ENCODE measurements at places on chromosomes 4 and X.
A peak's percentile ranks its signal among the peaks of the same experiment; 100 is the strongest.

DNA sequence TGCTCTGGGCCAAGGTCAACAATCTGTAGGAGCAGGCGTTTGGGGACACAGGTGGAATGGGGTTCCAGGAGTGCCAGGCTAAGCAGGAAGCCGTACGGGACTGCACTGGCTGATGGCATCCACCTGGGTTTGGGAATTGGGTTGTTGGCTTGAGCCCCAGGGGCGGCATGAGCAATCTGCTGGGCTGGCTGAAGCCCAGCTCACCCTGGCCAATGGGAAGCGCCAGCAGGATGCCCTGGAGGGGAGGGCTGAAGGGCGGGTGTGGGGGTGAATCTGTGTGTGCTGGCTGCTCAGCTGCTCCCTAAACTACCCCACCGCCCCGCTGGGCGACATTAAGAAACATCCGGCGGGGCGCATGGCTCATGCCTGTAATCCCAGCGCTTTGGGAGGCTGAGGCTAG, 8.9 kb upstream of the RGS12 start:
- no peak overlapping the region for H3K27ac ChIP-seq
- H3K4me1 ChIP-seq = peaks cover 10% of the 10 kb centered on the region
- H3K27me3 ChIP-seq = no peaks in the 10 kb centered on the region
- no peak overlapping the region for H3K4me3 ChIP-seq
- no peak for DNase-seq

- H3K4me1 ChIP-seq = no peaks in the 10 kb centered on the region
- no peak overlapping the region for H3K27ac ChIP-seq
- no peak overlapping the region for H3K4me3 ChIP-seq
- no peaks in the 10 kb centered on the region for H3K36me3 ChIP-seq
These were observed 42.9 kb downstream of the APOO start for GRCh38 chrX:23864742-23865326.

GRCh38 chr4:10184041-10184440, 67.4 kb upstream of the WDR1 start:
- H3K36me3 ChIP-seq = no peaks in the 10 kb centered on the region
- no peaks in the 10 kb centered on the region for H3K27me3 ChIP-seq
- DNase-seq = no peak
- no peak overlapping the region for H3K4me3 ChIP-seq
- peaks cover 10% of the 10 kb centered on the region for H3K4me1 ChIP-seq

GRCh38 chrX:79412972-79413371, 45.8 kb upstream of the ITM2A start:
- no peak overlapping the region for H3K4me3 ChIP-seq
- no peak overlapping the region for H3K27ac ChIP-seq
- H3K36me3 ChIP-seq = no peaks in the 10 kb centered on the region
- no peaks in the 10 kb centered on the region for H3K4me1 ChIP-seq
- no peak for DNase-seq
- no peaks in the 10 kb centered on the region for H3K27me3 ChIP-seq

DNA sequence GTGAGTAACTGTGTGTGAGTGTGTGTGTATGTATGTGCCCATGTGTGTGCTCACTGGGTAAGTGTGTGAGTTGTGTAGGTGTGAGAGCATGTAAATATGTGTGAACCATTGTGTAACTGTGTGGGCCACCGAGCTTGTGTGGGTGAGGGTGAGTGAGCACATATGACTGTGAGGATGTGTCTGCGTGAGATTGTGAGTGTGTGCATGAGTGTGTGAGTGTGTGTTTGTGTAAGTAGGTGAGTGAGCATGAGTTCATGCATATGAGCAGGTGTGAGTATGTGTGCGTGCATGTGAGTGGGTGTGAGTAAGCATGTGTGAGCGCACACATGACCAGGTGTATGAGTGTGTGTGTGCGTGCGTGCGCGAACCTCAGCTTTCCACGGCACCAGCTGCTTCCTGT, 1.4 kb upstream of the ATP2B3 start:
- no peaks in the 10 kb centered on the region for H3K36me3 ChIP-seq
- H3K4me1 ChIP-seq = no peaks in the 10 kb centered on the region
- H3K4me3 ChIP-seq = no peak overlapping the region

DNA sequence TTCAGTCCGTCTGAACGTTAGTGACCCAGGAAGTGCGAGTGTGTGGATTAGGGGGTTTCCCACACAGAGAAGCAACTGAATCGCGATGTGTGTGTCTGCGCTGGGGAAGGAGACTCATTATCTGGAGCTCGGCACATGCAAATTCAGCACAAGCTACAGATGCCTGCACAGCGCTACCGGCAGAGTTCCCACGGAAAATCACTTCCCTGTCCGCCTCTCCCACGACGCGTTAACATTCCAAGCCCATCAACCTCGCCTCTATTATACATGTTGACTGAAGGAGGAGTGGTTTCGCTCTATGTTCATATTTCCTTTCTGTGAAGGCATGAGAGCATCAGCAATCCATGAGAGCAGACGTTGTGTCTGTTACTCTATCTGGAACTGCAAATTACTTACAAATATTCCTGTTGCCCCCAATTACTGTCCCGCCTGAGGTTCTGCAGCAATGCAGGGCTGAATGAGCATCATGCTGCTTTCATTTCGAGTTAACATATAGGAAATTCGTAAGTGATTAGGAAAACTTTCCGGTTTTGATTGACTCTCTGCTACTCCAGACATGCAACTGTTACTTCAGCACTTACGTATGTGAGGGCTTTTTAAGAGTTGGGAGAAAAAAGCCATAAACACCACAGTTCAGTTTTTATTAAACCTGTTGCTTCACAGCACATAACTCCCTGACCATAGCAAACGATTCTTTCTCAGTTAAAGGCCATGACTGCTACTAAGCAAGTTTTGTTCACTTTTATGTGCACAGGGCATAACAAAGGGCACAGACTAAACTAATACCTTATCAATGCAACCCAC, 15.0 kb upstream of the MTNR1A start:
- peak; percentile 21 for DNase-seq
- no peak overlapping the region for H3K27ac ChIP-seq
- H3K27me3 ChIP-seq = no peaks in the 10 kb centered on the region
- no peak overlapping the region for H3K4me3 ChIP-seq
- H3K36me3 ChIP-seq = no peaks in the 10 kb centered on the region

GRCh38 chrX:104098151-104098808, 14.0 kb upstream of the ZCCHC18 start:
- no peaks in the 10 kb centered on the region for H3K27me3 ChIP-seq
- H3K4me3 ChIP-seq = no peak overlapping the region
- no peak overlapping the region for H3K27ac ChIP-seq

GRCh38 chr4:111579767-111580166, 565.5 kb upstream of the FAM241A start:
- H3K27ac ChIP-seq = no peak overlapping the region
- DNase-seq = no peak
- H3K4me1 ChIP-seq = no peaks in the 10 kb centered on the region
- no peak overlapping the region for H3K4me3 ChIP-seq
- no peaks in the 10 kb centered on the region for H3K36me3 ChIP-seq

GRCh38 chrX:51215266-51215665, 117.4 kb upstream of the NUDT10 start:
- no peaks in the 10 kb centered on the region for H3K27me3 ChIP-seq
- peak; percentile 7 for DNase-seq
- no peaks in the 10 kb centered on the region for H3K4me1 ChIP-seq
- no peak overlapping the region for H3K27ac ChIP-seq

DNA sequence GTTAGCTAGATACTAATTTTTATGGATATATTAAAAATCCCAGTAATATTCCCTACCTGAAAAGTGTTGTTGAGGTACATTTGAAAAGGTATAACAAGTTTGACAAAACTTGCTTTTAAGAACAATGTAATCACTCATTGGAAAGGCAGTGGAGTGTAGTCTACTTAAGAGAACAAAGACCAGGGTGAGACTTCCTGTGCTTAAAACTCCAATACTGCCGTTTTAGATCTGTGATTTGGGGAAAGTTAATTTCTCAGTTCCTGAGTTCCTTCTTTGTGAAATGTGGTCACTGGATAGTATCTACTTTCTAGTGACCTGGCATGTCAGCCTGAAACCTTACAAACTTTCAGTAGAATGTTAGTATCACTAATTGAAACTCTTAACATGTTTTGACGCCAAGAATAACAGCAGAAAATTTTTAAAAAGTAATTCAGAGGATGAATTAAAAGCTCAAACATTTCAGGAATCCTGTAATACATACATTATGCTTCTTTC, 56.8 kb downstream of the PCDH7 start:
- H3K27ac ChIP-seq = no peak overlapping the region
- no peaks in the 10 kb centered on the region for H3K27me3 ChIP-seq
- peaks cover under 1% of the 10 kb centered on the region for H3K36me3 ChIP-seq
- DNase-seq = no peak
- H3K4me3 ChIP-seq = no peak overlapping the region
- H3K4me1 ChIP-seq = no peaks in the 10 kb centered on the region

- no peak overlapping the region for H3K27ac ChIP-seq
- DNase-seq = peak; percentile 48
- no peak overlapping the region for H3K4me3 ChIP-seq
- H3K27me3 ChIP-seq = no peaks in the 10 kb centered on the region
These were observed 16.2 kb upstream of the SYTL4 start for GRCh38 chrX:100748108-100748507.

DNA sequence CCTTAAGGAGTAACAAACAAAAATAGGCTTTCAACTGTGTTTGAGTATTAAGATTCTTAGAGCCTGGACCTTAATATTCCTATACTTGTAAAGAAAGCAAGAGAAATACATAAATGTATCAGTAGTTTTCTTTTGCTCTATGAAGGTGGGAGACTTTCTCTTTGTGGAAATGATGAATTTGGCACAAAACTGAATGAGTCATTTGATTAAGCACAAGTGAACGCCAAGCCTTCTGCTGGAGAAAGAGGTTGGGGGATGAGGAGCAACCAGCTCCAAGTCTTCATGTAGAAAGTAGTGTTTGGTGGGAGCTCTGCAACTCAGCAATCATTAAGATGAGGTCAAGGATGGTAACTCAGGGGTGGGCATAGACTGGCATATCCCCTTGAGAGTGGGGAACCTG, 49.6 kb downstream of the MEPE start:
- H3K4me3 ChIP-seq = no peak overlapping the region
- no peaks in the 10 kb centered on the region for H3K4me1 ChIP-seq

GRCh38 chrX:100750883-100751282, 19.0 kb upstream of the SYTL4 start:
- H3K36me3 ChIP-seq = no peaks in the 10 kb centered on the region
- H3K27ac ChIP-seq = no peak overlapping the region
- no peaks in the 10 kb centered on the region for H3K27me3 ChIP-seq

DNA sequence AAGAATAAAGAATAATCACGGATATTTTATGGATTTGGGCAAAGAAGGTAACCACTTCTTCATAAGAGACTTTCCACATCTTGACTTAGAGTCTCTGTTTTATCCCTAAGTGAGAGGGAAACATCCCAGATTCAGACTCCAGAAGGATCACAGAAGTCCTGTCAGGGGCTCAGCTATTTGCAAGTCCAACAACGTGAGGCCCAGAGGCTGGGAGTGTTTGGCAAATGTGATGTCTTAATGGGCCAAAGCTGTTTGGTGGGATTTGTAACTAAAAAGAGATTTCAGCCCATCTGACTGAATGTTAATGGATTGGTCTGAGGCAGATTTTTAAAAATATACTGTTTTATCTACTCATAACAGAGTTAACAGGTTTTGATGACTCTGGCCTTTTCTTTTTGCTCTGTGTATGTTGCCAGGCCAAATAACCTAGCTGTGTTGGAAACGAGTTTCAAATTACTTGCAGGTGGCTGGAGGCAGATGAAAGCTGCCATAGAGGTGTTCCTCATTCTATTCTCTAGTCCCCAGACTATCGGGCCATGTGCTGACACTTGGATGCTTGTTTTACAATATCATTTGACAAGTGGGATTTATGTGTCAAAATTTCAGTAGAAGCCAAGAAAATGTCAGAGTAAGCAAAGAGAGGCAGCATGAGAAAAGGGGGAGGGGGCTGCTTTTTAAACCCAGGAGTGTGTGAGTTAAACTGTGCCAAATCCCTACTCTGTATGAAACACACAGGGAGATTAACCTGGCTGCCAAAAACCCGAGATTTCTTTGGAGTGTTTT, 330.9 kb downstream of the DCHS2 start:
- H3K27ac ChIP-seq = no peak overlapping the region
- H3K4me3 ChIP-seq = no peak overlapping the region
- no peaks in the 10 kb centered on the region for H3K27me3 ChIP-seq
- H3K4me1 ChIP-seq = no peaks in the 10 kb centered on the region
- DNase-seq = no peak

DNA sequence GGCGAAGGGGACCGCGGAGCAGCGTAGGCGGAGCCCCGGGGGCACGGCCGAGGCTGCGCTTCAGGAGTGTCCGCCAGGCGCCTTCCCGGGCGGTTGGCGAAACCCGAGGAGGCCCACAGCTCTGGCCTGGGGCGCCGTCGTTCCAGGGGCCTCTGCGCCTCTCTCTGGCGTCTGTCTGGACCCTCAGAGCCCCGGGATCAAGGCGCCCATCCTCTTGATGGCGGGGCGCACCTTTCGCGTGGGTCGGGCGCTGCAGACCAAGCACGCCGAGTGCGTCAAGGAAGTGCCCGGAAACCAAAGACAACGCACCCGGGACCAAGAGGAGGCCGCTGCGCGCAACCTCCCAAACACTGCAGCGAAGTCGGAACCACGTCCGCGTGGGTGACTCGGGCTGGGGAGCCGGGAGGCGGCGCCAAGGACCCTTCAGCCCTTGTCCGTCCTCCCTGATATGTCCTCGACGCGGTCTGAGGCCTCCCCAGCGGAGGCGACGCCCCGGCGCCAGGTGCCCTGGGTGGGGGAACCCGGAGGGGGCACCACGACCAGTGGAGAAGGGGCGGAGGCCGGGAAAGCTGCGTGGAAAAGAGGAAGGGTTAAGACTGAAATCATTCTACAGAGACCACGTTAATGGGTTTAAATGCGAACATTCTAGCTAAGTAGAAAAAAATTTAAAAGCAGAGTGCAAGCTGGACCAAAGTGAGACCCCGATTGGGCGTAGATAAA, 9.9 kb downstream of the HMX1 start:
- H3K4me3 ChIP-seq = peak overlapping the region; percentile 61
- peaks cover 90% of the 10 kb centered on the region for H3K27me3 ChIP-seq
- no peak overlapping the region for H3K27ac ChIP-seq

DNA sequence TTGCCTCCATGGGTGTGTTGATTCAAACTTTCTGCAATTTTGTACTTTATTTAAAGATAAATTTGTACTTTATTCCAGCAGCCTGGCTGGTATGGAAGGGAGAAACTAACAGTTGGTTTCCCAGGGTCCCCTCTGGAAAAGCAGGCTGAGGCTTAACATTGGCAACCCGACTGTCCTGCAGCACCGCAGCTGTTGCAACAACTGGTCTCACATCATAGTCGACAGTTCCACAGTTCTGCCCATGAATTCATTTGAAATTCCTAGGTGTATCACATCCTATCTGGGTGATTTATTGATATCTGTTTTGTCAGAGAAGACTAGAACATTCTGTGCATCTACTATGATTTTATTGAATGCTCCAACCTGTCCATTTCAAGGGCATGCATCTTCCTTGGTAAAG, 98.8 kb upstream of the GATB start:
- DNase-seq = no peak
- H3K4me3 ChIP-seq = no peak overlapping the region
- H3K4me1 ChIP-seq = no peaks in the 10 kb centered on the region

Measured in trophoblast cell (in vitro differentiated cells and primary cell).